ENCODE measurements at places on chromosomes 7 and 10.
A peak's percentile ranks its signal among the peaks of the same experiment; 100 is the strongest.

DNA sequence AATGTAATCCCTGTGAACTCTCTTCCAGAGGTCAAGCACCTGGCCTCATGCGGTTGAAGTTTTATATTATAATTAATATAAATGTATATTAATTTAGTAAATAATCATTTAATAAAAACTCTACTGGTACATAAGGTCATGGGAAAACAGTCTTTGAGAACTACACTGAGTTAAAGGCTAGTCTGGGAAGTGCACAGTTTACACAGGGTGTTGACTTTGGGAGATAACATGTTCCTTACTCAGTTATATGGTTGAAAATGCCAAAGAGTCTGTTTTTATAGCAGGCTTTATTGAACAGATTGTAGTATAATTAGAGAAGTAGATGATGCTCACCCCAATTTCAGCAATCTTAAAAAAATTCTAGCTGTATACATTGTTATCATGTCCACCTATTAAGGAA is 735.9 kb downstream of the GATA3 start:
- no peak for DNase-seq

DNA sequence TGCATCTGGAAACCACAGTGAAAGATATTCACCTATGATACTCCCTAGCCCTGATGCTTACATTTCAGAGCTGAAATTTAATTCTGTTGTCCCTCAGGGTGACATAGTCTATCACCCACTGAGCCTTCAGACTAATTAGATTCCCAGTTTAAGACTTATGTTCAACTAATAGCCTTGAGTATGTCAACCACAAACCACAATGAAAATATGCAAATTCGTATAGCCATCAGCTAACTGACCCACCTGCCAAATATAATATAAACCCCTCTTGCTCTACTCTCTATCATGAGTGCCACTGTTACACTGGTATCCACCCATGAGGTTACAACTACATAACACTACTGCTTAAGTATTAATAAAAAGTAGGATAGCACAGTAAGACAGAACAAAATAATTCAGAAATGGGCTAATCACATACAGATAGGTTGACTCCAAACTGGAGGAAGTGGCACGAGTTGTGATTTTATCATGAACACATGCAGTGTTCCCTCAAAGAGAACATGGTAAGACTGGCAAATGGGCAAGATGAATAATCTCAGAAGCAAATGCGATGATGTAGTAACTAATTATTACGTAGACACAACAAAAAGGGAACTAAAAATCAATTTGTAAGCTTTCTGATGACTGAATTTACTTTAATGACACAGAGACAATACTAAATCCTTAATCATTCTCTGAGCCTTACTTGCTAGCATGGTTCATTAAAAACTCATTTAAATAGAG is 290.6 kb downstream of the PARD3 start:
- DNase-seq: no peak

GRCh38 chr7:90655566-90655965 is 59.4 kb downstream of the CDK14 start:
- DNase-seq: peak; percentile 59

DNA sequence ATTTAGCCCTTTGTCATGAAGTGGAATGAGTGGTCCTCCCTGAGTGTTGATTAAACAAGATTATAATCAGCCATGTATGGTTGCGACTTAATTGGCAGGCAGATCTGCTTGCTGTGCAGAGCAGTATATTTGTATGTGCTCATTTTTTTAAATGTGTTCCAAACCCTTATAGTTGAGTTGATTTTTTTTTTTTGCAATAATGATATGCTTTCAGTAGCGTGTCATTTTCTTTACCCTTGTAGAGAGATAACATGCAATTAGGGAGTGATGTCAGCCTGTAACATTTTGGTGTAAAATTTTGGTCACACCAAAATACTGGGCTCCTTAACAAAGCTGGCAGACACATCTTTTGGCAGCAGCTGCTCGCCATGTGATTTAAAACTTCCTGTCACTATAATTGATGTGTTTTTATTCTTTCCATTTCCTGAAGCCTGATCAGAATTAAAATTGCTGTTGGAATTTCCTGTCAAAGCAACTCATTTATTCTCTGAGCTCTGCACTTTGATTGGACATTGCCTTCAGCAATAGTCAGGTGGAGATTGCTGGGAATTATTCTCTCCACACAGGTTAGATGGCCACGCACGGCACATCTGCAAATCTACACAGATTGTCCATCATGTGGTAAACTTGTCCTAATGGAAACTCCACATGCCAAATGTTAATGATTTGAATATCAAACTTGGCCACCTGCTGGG is 125.3 kb downstream of the DYNC1I1 start:
- no peak for DNase-seq

GRCh38 chr10:56096226-56096517 is 264.9 kb downstream of the ZWINT start:
- DNase-seq: no peak

GRCh38 chr7:82129091-82129490 is 314.5 kb downstream of the CACNA2D1 start:
- DNase-seq: no peak

GRCh38 chr10:82815680-82816079 is 940.7 kb downstream of the NRG3 start:
- DNase-seq: no peak

DNA sequence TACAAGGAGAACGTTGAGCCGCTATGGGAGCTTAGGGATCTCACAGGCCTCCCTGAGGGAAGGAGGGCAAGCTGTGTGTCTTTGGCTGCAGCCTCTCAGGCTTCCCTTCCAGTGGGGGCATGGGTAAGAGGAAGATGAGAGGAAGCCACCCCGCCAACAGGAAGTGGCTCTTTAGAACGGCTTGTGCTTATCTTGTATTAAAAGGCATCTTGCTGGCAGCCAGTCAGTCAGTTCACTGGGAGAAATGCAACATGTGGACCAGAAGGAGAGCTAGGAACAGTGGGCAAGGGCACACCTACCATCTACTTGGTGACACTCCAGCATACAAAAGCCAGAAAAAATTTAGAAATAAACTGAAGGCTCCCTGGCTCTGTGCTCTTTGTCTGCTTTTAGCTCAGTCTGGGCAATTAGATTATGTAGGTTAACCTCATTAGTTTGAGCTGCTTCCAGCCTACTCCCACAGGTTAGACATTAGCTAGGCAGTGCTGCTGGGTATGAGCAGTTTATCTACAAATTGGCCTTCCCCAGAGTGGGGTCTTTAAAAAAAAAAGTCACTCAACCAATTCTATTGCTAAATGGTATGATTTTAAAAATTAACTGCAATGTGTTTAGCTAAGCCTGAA is 595.9 kb downstream of the KCNMA1 start:
- no peak for DNase-seq

GRCh38 chr10:14822879-14823755 is 14.7 kb downstream of the CDNF start:
- DNase-seq: no peak

DNA sequence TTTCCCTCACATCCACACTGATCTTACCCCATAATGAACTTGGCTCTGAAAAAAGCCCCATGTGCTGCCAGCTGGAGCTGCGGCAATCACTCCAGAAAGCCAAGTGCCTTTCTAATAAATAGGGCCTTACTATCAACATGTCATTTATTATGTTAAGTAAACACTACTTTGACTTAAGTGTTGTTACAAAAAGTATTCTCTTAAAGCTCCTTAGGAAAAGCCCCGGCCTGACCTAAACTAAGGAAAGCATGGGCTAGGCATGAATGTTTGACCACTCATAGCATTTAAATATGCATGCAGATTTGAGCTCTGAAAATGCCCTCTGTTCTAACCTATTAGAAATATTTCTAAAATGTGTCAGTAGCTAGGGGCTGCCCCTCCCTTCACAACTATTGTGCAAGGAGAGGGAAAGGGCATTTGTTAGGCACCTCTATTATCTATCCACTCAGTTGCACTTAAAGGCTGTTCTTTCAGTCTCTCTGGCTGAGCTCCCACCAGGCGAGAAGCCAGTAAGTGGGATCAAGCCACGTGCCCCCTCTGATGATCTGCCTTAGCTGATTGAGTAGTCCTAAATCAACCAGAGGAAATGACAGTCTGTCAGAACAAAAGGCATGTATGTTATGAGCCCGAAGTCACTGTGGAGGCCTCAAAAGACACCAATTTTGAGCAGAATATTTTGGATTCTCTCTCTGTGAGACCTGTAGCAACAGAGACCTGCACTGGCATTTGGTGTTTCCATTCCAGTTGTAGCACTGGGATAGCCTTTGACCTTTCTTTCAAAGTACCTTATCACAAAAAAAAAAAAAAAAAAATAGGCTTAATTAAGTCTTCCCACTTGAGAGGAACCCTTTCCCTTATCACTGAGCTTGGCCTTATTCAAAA is 77.1 kb downstream of the ITGB8 start:
- no peak for DNase-seq

- no peak for DNase-seq
Measured at GRCh38 chr10:79627075-79627474, 16.3 kb downstream of the SFTPA1 start.
